ENCODE measurements at places on chromosomes 6 and 20.

GRCh38 chr6:7051780-7052442, 55.9 kb upstream of the RREB1 start:
- peak; percentile 50 for DNase-seq

DNA sequence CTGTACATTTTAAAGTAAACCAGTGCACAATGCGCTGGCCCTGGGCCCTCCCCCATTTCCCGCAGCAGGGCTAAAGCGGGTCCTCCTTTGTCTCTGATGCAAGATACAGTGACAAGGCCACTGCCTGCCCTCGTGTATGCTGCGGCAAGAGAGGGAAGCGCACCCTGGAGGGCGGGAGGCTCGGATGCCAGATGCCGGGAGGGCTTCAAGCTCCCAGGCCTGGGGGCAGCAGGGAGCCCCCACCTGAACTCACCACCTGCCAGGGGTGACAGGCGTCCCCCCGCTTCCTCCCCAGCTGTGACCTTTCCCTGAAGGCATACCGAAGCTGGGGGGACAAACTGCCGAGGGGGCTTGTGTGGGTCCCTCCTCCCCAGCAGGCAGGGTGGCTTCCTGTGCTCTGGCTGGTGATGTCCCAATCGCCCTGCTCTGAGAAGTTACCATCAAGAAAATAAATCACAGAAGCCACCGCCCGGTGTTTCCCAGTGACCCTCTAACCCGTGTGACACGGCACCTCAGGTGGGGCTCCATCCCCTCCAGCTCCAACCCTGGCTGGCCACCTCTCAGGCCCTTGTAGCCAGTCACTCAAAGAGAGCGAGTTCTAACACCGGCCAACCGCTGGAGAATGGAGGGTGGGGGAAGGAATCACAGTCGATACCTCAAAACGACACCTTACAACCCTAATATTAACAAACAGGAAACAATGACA, 203.3 kb downstream of the PREX1 start:
- no peak for DNase-seq

DNA sequence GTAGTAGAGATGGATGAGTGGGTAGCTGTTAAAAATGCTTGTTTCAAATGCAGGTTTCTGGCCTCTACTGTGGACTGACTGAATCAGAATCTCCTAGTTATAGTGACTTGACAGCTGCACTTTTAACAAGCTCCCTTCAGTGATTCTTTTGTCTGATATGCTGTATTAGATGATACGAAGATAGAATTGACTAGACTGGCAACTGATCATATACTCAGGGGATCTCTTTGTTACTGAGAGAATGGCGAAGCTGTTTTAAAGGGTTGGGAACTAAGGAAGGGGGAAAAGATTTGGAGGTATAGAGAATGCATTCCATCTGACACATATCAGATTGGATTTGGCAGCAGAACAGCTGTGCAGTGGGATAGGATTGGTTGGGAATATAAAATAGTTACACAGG, 7.0 kb downstream of the ENPP4 start:
- DNase-seq = no peak

GRCh38 chr6:123994168-123994567, 190.5 kb downstream of the NKAIN2 start:
- DNase-seq = no peak

- DNase-seq = no peak
Observed at GRCh38 chr6:159090530-159091480, 46.0 kb upstream of the TAGAP start.

DNA sequence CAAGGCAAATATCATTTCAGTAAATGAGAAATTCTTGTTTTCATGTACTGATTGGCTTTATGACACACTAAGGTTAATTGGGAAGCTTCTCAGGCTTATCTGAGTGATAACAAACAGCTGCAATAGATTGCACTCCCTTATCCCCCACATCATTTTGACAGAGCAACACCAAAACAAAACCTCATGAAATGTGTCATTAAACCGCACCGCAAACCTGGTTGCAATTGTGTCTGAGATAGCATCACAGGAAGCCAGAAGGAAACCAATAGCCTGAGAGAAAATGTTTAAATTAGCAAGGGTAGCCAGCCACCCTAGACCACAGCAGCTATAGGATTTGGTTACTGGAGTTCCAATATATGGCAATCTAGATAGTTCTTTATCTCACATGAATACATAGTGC, 31.6 kb upstream of the LAMA4 start:
- DNase-seq = peak; percentile 47

GRCh38 chr20:22729180-22729579, 144.8 kb upstream of the FOXA2 start:
- DNase-seq = no peak

DNA sequence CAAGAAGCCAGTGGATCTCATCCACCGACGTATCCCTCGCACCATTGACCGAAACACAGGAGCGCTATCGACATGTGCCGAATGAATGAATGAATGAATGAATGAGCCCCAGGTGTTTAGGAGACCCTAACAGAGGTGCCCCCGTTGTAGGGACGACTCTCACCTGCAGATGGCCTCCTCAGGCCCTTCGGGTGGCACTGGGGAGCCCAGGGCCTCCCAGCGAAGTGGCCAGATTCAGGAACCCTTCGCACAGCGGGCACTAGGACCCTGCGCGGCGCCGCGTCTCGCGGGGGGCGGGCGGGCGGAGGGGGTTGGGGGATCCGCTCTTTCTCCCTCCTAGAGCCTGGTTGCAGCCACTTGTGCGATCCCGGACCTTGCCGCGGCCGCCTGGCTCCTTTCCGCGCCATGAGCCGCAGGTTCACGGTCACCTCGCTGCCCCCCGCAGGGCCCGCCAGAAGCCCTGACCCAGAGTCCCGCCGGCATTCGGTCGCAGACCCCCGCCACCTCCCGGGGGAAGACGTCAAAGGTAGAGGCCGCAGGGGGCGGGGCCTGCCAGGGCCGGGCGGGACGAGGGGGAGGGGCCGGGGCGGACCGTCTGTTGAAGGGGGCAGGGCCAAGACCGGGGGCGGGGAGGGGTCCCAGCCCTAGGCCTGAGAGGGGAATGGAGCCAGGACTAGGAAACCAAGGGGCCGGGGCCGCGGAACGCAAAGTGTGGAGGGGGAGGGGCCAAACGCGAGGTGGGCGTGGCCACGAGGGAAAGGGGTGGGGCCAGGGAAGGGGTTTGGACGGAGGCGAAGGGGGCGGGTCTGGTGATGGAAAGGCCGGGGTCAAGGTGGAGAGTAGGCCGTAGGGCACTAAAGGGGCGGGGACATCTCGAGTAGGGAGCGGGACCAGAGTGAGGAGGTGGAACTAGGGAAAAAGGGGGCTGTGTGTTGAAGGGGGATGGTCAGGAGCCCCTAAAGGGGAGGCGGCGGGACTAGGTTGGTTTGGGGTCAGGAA, 7.4 kb upstream of the SLC12A5 start:
- peak; percentile 40 for DNase-seq

GRCh38 chr20:13545790-13546189, 92.9 kb downstream of the TASP1 start:
- no peak for DNase-seq

- DNase-seq = no peak
Observed at GRCh38 chr6:46251583-46252339, 81.0 kb upstream of the ENPP5 start.

GRCh38 chr20:46332373-46333160, 24.3 kb upstream of the CDH22 start:
- no peak for DNase-seq

DNA sequence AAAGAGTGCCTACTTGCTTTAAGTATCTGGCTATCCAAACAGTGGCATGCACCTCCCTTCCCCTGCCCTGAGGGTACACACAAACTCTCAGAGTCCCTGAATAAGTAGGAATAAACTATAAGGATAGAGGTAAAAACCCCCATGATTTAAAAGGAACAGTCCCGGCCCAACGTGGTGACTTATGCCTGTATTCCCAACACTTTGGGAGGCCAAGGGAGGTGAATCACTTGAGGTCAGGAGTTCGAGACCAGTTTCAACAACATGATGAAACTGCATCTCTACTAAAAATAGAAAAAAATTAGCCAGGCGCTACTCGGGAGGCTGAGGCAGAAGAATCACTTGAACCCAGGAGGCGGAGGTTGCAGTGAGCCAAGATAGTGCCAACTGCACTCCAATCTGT, 22.2 kb downstream of the SAMHD1 start:
- no peak for DNase-seq

DNA sequence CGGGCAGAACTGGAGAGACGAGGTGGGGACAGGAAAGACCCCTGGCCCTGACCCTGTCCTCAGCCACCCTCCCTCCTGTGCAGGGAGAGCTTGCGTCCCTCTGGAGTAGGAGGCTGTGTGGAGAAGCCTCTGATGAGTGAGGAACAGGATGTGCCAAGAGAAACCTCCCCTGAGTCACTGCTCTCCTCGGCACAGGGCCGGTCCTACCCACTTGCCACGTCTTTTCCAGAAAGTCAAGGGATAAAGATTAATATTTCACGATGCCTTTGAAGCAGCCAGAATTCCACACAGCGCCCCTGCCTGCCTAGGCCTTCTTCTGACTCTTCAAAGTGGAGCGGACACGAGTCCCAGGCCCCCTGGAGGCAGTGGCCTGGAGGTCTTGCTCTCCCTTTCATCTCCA, 34.9 kb upstream of the THBS2 start:
- DNase-seq = no peak

DNA sequence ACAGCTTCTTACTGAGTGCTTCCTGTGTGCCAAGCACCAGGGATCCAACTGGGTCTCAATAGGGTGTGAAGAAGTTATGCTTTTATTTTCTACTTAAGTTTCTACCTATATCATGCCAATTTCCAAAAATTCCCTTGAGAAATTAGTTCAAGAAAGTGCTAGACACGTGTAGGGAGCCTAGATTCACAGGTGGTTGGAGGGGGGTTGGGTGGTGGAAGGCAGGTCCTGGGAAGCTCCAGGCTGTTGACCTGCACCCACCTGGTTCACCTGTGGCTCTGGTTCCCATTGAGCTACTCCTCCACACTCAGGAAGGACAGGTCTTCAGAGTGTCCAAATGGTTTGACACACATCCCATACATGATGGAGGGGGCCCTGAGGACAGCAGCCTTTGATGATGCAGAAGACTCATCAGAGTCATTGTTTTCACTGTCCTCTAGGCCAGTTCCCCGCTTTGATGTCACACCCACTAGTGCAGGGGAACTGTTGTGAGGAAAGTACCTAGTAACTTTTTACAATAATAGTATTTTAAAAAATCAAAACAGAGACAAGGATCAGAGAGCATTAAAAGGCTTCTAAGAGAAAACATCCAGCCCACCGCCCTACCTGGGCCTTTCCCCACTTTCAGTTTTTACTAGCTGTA, 39.8 kb upstream of the MYL9 start:
- peak; percentile 14 for DNase-seq

- no peak for DNase-seq
Observed at GRCh38 chr20:3935956-3936340, 46.8 kb downstream of the PANK2 start.

GRCh38 chr20:34529742-34530141, 13.5 kb downstream of the DYNLRB1 start:
- no peak for DNase-seq

- no peak for DNase-seq
Observed at GRCh38 chr6:68238097-68238601, 396.9 kb upstream of the ADGRB3 start.

DNA sequence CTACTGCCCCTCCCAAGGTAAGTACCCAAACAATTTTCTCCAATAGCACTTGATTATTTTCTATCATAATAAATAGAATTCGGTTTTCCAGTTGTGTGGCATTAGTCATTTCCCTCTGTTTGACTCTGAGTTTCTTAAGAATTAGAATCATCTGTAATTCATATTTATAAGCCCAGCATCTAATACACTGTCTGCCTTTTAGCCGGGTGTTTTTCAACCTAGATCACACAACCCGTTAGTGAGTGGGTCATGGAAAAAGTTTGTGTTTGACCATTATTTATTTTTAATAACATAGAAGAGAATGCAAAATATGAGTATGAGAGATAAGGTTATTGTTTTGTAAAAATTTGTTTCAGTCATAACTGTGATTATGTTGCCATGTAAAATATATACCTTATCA, 701.6 kb downstream of the RFPL4B start:
- DNase-seq = no peak

DNA sequence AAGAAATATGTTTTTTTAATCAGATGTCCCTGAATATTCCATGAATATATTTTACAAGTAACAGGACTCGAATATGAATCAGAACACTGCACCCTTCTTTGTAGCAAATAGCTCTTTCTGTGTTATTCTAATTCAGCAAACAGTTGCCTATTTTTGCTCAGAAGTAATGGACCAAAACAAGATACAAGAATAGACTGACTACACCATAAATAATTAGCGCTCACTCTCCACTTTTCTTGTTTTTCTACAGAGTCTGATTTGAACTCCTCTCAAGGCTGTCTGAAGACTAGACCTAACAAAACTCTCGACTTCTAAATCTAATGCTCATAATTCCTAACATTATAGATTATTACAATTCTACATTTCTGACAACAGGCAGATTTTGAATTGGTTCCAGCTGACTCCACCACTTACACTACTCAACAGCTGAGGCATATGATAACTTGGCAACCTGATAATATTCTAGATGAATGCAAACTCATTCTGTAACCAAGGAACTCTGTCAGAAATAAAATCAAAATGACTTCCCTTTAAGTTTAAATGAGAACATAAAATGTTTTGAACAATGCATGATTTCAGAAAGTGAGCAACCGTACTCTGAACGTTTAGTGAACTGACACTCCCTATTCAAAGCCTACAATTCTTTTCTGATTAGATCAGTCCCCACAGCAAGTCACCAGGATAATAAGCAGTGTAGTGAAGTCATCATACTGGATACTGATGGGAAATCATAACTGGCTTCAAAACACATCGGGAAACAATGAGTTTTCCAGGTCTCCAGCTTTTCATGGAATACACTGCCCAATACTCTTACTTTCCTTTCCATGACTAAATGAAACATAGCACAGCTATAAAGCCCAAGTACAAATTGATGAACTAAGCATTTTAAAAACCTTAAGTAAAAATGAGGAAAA, 114.2 kb upstream of the BEND6 start:
- DNase-seq = no peak

- no peak for DNase-seq
Observed at GRCh38 chr6:111718326-111718725, 112.6 kb upstream of the TRAF3IP2 start.

DNA sequence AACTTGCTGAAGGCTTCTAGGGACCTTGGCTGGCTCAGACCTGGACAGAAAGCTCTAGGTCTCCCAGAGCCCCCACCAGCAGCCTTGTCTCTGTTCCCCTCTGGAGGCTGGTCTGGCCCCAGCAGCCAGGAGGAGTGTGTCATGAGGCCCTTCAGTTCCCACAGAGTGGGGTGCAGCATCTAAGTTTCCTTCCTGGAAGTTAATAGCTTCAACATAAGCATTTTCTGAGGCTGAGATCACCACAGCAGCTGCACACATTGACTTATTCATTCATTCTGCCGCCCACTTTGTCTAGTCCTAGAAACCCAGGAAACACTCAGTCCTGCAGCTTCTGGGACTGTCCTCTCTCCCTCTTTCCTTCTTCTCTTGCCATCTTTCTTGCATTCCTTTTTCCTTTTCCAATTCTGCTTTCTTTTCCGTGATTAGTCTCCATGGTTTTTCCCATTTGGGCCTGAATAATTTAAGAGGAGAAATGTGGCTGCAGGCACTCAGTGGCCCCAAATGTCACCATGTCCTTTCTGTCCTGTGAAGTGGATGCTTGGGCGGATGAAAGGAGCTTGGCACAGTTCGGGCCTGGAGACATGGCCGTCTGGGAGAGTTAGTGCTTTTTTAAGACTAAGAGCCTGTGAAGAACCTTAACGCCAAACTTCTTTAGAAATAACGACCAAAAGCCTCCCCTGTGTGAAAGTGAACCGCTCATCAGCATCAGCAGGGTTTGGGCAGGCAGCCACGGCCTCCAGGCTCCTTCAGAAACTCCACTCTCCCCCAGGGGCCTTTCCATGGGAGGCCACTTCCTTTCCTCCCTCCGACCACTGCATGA, 31.0 kb upstream of the PCMTD2 start:
- peak; percentile 8 for DNase-seq

- no peak for DNase-seq
Observed at GRCh38 chr6:47245745-47246371, 63.8 kb downstream of the TNFRSF21 start.

Measured in stimulated activated CD4-positive, alpha-beta T cell treated with anti-CD3 and anti-CD28 coated beads, Interleukin-4, amount 100 ng/mL, for 24 hours (primary cell).